WERI-Rb-1 (cell line): ENCODE measurements at places on chromosomes 12 and 14.

DNA sequence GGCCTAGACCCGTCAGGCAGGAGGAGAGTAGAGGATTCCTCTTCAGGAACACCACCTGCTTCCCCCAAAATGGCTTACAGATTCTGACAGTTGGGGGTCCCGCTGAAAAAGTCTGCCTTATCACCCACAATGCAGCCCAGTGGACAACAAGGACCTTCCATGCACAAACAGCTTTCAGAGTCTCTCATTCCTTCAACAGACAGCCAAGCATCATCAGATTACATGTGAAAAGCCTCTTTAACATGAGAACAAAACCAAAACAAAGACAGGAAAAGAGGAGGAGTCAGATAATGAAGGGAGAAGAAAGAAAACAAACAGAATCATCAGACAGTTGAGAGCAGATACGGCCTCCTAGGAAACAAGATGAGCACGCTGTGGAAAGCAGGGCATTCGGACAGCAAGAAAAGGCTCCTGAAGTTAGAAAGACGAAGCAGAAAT, 18.3 kb downstream of the KCTD10 start:
- DNase-seq, result no peak

GRCh38 chr14:32435411-32435810, 106.3 kb downstream of the AKAP6 start:
- no peak for DNase-seq

GRCh38 chr12:52867642-52868041, 18.8 kb upstream of the KRT78 start:
- no peak for DNase-seq

- no peak for DNase-seq
Observed at GRCh38 chr14:70697701-70698100, 56.0 kb downstream of the TTC9 start.
